Stimulated activated CD4-positive, alpha-beta T cell treated with anti-CD3 and anti-CD28 coated beads, Interleukin-4, amount 100 ng/mL, for 48 hours (primary cell): ENCODE measurements at places on chromosomes 2 and 18.

DNA sequence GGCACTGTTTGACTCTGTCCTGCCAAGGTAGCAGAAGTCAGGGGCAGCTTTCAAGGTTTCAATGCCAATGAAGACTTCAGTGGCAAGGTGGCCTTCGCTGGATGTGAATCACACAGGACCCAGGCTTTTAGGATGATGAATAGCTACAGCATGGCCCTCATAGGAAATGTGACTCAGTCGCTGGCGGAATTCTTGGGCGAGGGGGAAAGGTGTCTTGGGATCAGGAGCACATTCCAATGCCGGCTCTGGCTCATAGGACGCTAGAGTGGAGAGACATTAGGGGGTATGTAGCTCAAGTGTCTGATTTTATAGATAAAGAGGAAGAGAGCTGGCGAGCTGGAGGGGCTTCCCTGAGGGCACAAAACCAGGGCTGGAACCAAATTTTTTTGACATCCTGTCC is 68.6 kb downstream of the SMIM21 start:
- DNase-seq = no peak

DNA sequence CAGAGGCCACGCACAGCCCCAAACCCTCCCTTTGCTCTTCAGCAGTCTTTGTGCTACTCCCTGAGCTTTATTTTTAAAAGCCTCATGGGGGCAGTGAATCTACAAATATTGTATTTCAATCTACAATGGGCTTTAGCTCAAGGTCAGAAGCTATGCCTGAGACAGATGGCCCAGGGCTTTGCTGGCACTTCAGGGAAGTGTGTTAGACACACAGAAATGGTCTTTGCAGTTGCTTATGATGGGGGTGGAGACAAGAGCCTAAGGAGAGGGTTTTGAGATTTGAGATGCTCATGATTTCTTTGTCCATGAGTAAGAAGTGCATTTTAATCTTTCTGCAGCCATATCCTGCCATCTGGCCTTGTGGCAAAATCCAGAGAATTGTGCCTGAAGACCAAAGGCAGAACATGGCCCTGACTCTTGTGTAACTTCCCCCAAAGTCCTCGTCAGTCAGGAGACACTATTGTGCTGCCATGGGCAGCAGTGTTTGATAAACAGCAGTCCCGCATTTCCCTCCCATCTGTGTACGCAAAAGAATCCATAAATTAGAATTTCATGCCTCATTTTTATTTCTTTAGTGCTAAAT is 92.6 kb downstream of the VAPA start:
- DNase-seq = no peak

DNA sequence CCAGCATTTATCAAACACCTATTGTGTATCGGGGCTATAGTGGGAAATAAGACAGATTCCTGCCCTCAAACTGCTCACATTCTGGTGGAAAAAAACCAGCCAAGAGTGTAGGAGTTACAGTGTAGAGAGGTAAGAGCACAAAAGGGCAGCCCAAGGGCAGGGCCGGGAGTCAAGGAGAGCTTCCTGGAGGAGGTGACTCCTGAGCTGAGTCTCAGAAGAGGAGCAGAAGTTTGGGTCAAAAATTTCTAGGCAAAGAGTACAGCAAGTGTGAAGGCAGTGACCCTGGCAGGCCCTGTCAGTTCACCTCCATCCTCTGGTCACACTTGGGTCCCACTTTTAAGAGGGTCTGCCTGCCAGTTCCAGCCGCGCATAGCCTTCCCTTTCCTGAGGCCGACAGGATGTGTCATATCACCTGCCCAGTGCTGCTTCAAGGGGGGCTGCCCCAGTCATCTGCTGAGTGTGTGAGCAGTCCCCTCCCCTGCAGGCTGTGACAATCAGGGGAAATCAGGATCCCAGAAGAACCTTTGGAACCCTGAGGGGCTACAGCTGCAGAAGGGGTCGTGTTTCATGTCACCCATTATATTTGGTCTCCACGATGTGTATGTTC is 118.4 kb downstream of the GLI2 start:
- no peak for DNase-seq

GRCh38 chr2:203175371-203175770 is 63.4 kb upstream of the CYP20A1 start:
- DNase-seq = no peak

DNA sequence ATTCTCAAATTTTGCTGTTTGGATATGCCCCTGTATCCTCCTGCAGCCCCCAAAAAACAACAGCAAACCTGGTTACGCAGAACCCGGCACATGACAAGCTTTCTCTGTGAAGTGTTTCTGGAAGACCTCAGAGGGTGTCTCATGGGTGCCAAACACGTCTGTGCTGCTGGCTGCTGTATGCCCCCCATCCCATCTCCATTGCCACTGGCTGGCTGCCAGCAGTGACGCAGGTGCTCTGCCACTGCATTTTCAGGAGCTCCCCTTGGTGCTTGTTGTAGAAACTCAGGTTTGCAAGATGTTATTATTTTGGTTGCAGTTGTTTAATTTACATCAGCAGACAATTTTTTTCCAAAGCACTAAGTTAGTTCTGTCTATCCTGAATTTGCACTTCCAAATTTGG is 166.4 kb upstream of the FANCL start:
- DNase-seq = no peak
